T-helper 2 cell treated with Interferon-gamma antibody and Interleukin-4, amounts not matched to agents 5 μg/mL and 100 μg/mL, for 36 hours (primary cell): ENCODE measurements at places on chromosomes 2 and 18.

GRCh38 chr2:239143858-239144712, 256.7 kb downstream of the HDAC4 start:
- DNase-seq, result no peak

- DNase-seq, result no peak
These were observed 354.7 kb downstream of the PARD3B start for GRCh38 chr2:204899983-204900382.

DNA sequence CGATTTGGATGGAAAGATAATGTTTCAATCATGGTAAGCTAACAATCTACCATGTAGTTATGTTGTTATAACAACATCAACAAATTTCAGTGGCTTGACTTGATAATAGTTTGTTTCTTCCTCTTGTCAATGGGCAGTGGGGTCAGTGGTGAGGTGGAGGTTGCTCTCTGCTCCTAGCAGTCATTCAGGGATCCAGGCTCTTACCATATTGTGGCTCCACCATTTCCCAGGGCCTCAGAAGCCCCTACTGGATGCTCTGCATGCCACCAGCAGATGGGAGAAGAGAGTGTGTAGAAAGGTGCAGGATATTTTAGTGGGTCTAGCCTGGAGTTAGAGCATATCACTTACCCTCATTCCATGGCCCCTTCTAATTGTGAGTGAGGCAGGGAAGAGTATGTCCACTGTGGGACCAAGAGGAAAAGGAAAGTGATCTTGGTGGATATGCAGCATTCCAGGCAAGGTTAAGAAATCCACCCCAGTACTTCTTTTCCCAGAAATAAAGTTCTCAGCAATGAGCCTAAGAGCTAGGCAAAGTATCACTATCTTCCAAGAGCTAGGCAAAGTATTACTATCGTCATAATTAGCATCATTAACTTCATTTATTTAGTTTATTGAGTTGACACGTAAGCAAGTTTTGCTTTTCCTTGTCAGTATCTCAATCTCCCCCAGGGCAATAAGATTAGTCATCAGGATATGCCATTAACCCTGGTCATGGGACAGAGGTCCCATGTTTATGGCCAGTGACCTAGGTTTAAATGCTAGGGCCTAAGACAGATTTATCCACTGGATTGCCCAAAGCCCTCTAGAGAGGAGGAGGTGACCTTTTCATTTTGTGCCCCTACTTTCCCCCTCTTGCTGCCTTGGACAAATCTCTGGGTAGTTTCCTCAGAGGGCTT, 4.2 kb upstream of the IWS1 start:
- DNase-seq, result no peak

GRCh38 chr2:17658251-17658843, 95.3 kb downstream of the SMC6 start:
- DNase-seq, result peak; percentile 38

DNA sequence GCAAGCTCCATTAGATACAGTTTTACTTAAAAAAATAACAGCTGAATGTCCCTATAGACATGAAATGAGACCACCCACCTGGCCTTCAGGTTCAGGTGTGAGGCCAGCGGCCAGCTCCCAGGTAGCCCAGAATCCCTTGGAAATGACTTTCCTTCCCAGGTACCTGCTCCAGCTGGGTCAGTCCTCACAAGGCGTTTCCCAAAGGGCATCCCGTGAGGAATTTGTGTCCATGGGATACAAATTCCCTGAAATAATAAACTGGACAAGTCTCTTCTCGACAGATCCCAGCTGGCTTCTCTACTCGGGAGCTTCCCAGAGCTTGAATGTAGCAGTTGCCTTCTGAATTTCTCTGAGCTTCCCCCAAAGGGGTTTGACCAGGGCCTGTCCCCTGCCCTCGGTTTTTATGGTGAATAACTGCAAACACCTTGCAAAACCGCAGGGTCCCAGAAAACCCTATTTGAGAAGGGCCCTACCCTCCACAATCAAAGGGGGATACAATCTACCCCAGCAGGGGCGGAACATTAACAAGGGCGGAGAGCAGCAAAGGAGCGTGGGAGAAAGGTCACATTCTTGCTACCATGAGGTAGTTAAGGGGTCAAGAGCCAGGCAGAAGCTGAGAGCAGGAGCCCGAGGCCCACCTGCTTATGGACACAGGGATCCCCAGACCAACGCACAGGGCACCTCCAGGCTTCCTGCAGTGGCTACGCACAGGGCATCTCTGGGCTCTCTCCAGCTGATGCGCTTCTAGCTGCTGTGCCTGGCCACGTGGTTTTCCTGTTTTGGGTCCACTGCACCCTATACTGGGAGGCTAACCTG, 107.7 kb downstream of the HDAC4 start:
- DNase-seq, result no peak

DNA sequence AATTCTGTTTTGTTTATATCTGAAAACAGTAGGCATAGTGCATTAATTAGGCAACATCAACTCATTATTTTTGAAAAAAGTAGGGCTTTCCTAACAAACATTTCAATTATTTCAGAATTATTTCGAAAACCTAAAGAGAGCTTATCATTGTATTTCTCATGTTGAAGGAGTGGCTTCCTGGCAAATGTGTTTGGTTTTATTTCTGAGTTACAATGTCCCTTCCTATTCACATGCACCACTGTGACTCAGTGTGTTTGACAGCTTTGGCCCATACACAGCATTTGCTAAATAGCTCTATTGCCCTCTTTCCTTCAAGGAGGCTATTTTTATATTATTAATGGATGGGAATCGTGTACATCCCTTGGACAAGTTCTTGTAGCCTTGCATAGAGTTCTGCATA, 205.9 kb downstream of the PTGR3 start:
- no peak for DNase-seq

DNA sequence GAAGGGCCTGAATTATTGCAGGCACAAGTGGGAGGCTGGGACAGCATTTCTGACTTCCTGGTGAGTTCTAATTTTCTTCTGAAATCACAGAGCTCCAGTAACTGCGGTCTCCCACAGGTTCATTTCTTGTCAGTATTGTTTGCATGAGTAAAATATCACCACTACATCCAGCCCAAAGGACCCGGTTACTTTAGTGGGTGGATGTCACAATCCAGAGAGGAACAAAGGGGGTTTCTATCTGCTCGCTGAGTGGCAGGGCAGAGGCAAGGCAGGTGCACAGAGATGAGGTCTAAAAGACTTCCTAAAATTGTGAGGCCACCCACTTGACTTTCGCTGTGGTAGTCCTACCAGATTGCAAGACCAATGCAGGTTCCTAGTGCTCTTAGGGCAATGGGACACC, 800.4 kb upstream of the ID2 start:
- DNase-seq, result no peak

DNA sequence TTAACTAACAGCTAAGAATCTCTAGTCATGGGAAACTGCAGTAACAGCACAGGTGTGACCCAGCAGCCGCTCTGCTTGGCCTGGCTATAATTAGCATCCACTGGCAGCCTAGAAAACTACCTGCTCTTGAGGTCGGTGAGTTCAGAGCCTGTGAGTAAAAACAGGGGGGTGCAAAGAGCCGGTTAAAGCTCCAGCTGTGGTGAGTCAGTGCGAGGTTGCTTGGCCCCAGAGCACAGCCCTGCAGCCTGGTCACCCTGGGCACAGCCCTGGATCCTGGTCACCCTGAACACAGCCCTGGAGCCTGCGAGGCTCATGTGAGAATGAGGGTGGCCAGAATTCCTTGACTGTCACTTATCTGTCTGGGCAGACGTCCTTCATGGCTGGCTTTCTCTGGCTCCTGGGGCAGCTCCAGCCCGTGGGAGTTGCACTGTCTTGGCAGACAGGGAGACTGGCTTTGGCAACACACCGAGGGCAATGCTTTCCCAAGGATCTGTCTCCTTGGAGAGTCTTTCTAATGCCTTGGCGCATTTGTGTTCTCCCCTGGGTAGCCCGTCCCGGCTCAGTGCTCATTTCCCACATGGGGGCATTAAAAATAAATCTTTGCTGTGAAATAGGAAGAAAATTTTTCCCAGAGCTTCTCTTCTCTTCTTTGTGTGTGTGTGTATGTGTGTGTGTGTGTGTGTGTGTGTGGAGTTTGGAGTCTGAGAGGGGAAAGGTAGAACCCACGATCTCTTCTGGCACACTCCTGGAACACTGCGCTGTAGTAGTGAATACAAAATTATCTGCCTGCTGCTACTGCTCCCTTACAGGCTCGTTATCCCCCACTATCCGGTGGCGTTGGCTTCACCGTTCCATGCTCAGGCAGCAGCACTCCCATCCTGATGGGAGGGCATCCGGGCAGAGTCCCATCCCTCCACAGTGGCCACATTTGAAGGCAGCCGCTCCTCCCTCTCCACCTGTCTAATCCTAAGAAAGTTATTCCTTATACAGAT, 250.2 kb upstream of the MEX3C start:
- DNase-seq, result no peak

- no peak for DNase-seq
These were observed 263.9 kb downstream of the ALPK2 start for GRCh38 chr18:58364876-58365528.

- no peak for DNase-seq
These were observed 3.1 kb upstream of the EMX1 start for GRCh38 chr2:72914206-72914559.

DNA sequence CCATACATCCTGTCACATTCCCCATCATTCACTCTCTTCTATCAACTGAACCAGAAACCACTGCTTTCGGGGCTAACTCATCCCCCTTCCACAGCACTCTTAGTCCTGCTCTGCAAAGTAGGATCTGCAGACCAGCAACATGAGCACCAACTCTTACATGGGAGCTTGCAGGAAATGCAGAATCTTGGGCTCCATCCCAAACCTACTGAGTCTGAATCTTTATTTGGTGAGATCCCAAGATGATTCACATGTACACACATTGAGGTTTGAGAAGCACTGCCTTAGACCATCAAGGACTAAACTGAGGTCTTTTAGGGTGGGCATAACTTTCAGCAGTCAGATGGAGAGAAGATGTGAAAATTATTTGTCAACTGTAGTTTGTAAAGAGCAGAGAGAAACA, 235.6 kb upstream of the EPHA4 start:
- no peak for DNase-seq
